ENCODE measurements at places on chromosomes 7 and 10. TPM values are rescaled to one million over a fixed set of nuclear protein-coding genes. Genes with fewer than 3 reads are reported as not detected.

- no peaks in the 10 kb centered on the region for H3K27me3 ChIP-seq
- H3K27ac ChIP-seq = no peak overlapping the region
- peaks cover 18% of the 10 kb centered on the region for H3K4me1 ChIP-seq
- H3K4me3 ChIP-seq = no peak overlapping the region
Observed at GRCh38 chr7:121397822-121398221, 1.7 kb upstream of the FAM3C start.

GRCh38 chr7:151244196-151244840, 4.2 kb downstream of the SMARCD3 start:
- H3K4me1 ChIP-seq = peaks cover 35% of the 10 kb centered on the region
- H3K27me3 ChIP-seq = no peaks in the 10 kb centered on the region
- H3K36me3 ChIP-seq = peaks cover 37% of the 10 kb centered on the region
- no peak overlapping the region for H3K27ac ChIP-seq

GRCh38 chr7:5213286-5213645, 23.2 kb downstream of the WIPI2 start:
- no peaks in the 10 kb centered on the region for H3K27me3 ChIP-seq
- no peak for DNase-seq
- H3K36me3 ChIP-seq = peaks cover 52% of the 10 kb centered on the region
- H3K4me1 ChIP-seq = no peaks in the 10 kb centered on the region
- no peak overlapping the region for H3K4me3 ChIP-seq

GRCh38 chr7:121411597-121411979, 15.5 kb upstream of the FAM3C start:
- no peak overlapping the region for H3K27ac ChIP-seq
- H3K4me1 ChIP-seq = no peaks in the 10 kb centered on the region
- DNase-seq = no peak

DNA sequence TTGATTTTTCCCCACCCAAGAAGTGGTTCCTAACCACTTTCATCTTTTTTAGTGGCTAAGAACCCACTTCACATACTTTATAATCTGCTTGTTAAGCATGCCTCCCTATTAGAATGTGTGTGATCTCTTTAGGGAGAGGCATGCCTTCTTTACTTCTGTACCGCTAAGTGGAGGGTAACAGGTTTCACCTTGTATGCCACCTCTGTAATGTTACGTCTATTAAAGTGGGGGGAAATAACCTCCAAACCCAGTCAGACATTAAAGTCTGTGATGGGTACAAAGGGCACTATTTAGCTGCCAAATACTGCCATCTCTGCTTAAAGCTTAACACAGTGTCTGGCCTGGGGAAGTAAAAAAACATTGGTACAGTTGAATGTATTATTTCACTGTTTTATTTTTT, 51.9 kb downstream of the EPC1 start:
- H3K27ac ChIP-seq = no peak overlapping the region
- DNase-seq = no peak
- no peak overlapping the region for H3K4me3 ChIP-seq
- peaks cover 9% of the 10 kb centered on the region for H3K4me1 ChIP-seq
- H3K36me3 ChIP-seq = peaks cover 26% of the 10 kb centered on the region
- no peaks in the 10 kb centered on the region for H3K27me3 ChIP-seq

DNA sequence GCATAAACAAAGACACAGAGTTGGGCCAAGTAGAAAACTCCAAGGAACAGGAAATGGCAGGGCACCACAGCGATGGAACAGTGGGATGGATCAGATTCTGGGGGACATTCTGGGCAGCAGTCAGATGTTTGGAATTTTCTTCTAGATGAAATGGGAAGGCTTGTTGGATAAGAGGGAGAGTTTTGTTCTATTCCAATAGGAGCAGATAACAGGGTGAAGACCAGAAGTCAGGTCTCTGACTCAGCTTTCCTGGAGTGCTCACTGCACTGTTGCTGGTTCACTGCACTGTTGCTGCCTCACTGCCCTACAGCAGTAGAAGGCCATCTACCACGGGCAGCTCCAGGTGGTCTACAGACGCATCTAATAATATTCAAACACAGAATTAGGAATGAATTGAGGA, 135.6 kb downstream of the ATE1 start:
- DNase-seq = no peak
- H3K36me3 ChIP-seq = no peaks in the 10 kb centered on the region
- no peak overlapping the region for H3K27ac ChIP-seq
- H3K27me3 ChIP-seq = no peaks in the 10 kb centered on the region
- H3K4me1 ChIP-seq = no peaks in the 10 kb centered on the region

GRCh38 chr7:22665923-22666322, 61.1 kb upstream of the IL6 start:
- H3K4me1 ChIP-seq = peaks cover 53% of the 10 kb centered on the region
- H3K36me3 ChIP-seq = no peaks in the 10 kb centered on the region
- no peak overlapping the region for H3K4me3 ChIP-seq
- peak overlapping the region; percentile 93 for H3K27ac ChIP-seq
- DNase-seq = no peak
- no peaks in the 10 kb centered on the region for H3K27me3 ChIP-seq

- H3K36me3 ChIP-seq = no peaks in the 10 kb centered on the region
- DNase-seq = peak; percentile 84
- H3K27ac ChIP-seq = no peak overlapping the region
- H3K27me3 ChIP-seq = no peaks in the 10 kb centered on the region
Observed at GRCh38 chr7:142867398-142868187, 12.7 kb downstream of the EPHB6 start.

DNA sequence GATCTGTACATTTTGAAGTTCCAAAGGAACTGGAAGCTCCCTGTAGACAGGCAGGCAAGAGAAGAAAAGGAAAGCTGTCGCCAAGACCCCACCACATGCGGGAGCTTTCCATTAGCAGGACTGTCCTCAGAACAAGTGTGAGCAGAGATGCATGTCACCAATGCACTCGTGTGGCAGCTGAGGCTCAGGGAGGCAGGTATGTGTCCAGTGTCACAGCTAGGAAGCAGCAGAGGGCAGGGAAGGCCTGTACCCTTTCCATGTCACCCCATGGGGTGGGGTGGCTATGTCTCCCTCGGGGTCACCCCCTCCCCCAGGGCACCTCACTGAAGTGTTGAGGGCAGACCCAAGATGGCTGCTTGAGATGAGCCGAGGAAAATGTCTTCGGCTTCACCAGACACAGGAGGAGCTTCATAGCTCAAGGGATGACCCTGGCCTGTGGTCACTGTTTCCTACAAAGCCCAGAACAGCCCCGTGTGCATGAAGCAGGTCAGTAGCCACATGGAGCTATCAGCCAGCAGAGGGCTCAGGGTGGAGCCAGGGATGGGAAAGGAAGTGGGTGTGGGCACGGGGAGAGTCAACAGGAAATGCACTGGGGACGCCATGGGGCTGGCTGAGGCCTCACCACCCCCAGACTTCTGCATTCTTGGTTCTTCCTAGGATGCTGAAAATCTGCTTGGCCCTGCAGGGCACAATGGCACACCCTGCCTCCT, 96.6 kb downstream of the FAM53B start:
- peaks cover 23% of the 10 kb centered on the region for H3K4me1 ChIP-seq
- no peak overlapping the region for H3K4me3 ChIP-seq
- no peak overlapping the region for H3K27ac ChIP-seq

- H3K4me3 ChIP-seq = no peak overlapping the region
- peaks cover 26% of the 10 kb centered on the region for H3K4me1 ChIP-seq
- no peaks in the 10 kb centered on the region for H3K36me3 ChIP-seq
- no peak for DNase-seq
- H3K27ac ChIP-seq = no peak overlapping the region
Observed at GRCh38 chr10:110863361-110863760, 8.4 kb upstream of the PDCD4 start.

DNA sequence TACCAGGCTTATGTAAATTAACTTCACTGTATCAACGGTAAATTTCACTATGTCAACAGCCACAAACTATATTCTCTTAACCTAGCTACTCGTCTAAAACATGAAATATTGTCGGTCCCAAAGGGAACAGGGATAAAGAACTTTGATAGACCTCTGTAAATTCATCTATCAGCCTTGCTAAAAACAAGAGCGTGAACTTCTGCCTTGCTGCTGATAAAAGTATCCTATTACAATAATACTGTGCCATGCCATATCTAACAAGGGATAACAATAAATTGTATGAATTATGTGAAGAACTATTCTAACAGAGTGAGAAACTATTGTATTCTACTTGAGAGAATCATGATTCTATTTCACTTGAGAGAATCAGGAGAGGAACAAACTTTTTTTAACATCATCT, 117.2 kb downstream of the CNOT4 start:
- H3K27me3 ChIP-seq = no peaks in the 10 kb centered on the region
- no peak overlapping the region for H3K27ac ChIP-seq
- H3K36me3 ChIP-seq = peaks cover 19% of the 10 kb centered on the region
- no peak for DNase-seq
- H3K4me3 ChIP-seq = no peak overlapping the region
- no peaks in the 10 kb centered on the region for H3K4me1 ChIP-seq

- H3K27ac ChIP-seq = no peak overlapping the region
- no peak for DNase-seq
- no peaks in the 10 kb centered on the region for H3K4me1 ChIP-seq
- peaks cover 5% of the 10 kb centered on the region for H3K27me3 ChIP-seq
- no peaks in the 10 kb centered on the region for H3K36me3 ChIP-seq
Observed at GRCh38 chr10:48803801-48804584, 119.3 kb downstream of the WDFY4 start.

GRCh38 chr7:150869467-150869866, 17.1 kb downstream of the AOC1 start:
- H3K36me3 ChIP-seq = no peaks in the 10 kb centered on the region
- H3K27ac ChIP-seq = no peak overlapping the region
- H3K27me3 ChIP-seq = no peaks in the 10 kb centered on the region
- H3K4me1 ChIP-seq = no peaks in the 10 kb centered on the region

GRCh38 chr7:102094316-102094650, 192.4 kb upstream of the SH2B2 start:
- no peaks in the 10 kb centered on the region for H3K4me1 ChIP-seq
- no peaks in the 10 kb centered on the region for H3K27me3 ChIP-seq
- no peak overlapping the region for H3K4me3 ChIP-seq
- peaks cover 8% of the 10 kb centered on the region for H3K36me3 ChIP-seq
- no peak for DNase-seq
- H3K27ac ChIP-seq = no peak overlapping the region

- no peaks in the 10 kb centered on the region for H3K4me1 ChIP-seq
- no peak overlapping the region for H3K4me3 ChIP-seq
- DNase-seq = no peak
- H3K27ac ChIP-seq = no peak overlapping the region
Observed at GRCh38 chr7:24630596-24630995, 57.3 kb downstream of the PALS2 start.

GRCh38 chr7:4667776-4668509, 14.2 kb upstream of the FOXK1 start:
- peaks cover 25% of the 10 kb centered on the region for H3K4me1 ChIP-seq
- H3K4me3 ChIP-seq = peak overlapping the region; percentile 58
- H3K27me3 ChIP-seq = no peaks in the 10 kb centered on the region
- no peaks in the 10 kb centered on the region for H3K36me3 ChIP-seq

DNA sequence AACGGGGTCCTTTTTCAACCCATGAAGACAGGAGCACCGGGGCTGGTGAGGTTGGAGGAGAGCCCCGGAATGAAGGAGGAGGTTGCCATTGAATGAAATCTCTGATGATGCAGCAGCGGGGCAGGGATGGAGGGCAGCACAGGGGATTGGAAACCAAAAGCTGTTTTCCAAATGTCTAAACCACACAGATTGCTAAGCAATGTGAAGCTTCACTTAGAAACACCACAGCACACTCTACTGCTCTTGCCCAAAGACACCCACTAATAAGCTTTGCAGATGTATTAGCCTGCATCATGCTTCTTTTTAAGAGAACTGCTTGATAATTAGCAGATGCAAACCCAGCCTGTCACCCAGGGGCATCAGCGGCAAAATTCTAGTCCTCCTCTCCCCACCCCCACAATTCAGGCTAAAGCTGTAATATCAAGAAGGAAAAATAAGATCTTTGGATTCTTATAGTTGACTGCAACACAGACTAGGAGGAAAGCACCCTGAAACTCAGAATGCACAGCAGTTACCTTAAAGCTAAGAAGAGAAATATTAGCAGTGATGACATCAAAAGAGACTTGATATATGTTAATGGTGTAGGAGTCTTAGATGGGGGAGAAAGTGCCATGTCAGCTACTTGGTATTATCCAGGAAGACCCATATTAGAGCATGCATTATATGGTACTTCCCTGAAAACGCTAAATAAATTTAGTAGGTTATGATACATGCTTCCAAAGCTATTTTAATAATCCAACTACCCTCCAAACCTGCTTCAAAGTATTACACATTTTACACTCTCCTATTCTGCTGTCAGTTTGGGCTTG, 666.7 kb downstream of the KCNMA1 start:
- no peak for DNase-seq
- no peaks in the 10 kb centered on the region for H3K27me3 ChIP-seq
- no peak overlapping the region for H3K27ac ChIP-seq
- no peak overlapping the region for H3K4me3 ChIP-seq

DNA sequence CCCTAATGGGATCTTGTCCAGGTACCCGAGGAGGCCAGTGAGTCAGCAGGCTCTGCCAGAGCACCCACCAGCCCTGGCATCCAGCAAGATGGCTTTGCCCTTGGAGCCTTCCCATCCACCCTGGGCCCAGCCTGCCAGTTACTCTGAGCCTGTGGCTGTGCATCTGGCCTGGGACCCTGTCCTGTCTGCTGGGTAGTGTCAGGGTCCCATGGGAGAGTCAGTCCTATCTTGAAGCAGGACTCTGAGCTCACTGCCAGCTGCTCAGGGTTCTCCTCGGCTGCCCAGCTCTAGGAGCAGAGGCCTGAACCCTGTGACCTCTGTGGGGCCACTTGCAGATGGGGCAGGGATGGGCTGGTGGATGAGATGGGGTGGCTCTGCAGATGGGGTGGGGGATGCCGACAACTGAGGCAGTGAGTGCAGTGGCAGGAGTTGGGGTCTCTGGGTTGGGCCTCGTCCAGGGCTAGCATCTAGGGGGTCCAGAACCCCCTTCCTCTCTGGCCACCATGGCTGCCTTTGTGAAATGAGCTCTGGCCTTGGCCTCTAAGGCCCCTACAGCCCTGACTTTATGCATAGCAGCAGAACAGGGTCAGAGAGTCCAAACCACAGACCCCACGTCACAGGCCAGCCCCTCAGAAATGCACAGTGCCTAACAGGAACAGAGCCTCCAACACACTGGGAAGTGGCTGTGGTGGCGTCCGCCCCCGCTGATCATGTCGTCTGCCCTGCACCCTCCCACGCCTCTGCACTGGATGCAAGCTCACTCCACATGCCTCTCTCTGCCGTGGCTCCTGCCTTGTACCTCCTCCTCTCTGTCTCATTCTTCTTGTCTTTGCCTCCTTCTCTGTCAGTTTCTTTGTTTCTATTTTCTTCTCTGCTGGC, 88.1 kb upstream of the RET start:
- no peaks in the 10 kb centered on the region for H3K36me3 ChIP-seq
- H3K27me3 ChIP-seq = no peaks in the 10 kb centered on the region
- H3K27ac ChIP-seq = no peak overlapping the region

- H3K4me1 ChIP-seq = no peaks in the 10 kb centered on the region
- H3K36me3 ChIP-seq = peaks cover under 1% of the 10 kb centered on the region
- H3K27ac ChIP-seq = no peak overlapping the region
- H3K27me3 ChIP-seq = no peaks in the 10 kb centered on the region
Observed at GRCh38 chr10:5644930-5645329, 21.5 kb downstream of the ASB13 start.

The SPAM1 gene
- total RNA-seq = not detected

The MYOZ1 gene
- total RNA-seq = not detected

The PSTK gene
- 3.6 TPM for total RNA-seq

The OR9A4 gene
- not detected for total RNA-seq

The SKAP2 gene
- total RNA-seq = 19.5 TPM

The LBX1 gene
- total RNA-seq = not detected

The KLLN gene
- total RNA-seq = 0.59 TPM

Measured in osteoblast (primary cell).